T-helper 1 cell (primary cell): ENCODE measurements at places on chromosomes 2 and 18.

- DNase-seq = no peak
These were observed 150.6 kb downstream of the HRH4 start for GRCh38 chr18:24611075-24611474.

DNA sequence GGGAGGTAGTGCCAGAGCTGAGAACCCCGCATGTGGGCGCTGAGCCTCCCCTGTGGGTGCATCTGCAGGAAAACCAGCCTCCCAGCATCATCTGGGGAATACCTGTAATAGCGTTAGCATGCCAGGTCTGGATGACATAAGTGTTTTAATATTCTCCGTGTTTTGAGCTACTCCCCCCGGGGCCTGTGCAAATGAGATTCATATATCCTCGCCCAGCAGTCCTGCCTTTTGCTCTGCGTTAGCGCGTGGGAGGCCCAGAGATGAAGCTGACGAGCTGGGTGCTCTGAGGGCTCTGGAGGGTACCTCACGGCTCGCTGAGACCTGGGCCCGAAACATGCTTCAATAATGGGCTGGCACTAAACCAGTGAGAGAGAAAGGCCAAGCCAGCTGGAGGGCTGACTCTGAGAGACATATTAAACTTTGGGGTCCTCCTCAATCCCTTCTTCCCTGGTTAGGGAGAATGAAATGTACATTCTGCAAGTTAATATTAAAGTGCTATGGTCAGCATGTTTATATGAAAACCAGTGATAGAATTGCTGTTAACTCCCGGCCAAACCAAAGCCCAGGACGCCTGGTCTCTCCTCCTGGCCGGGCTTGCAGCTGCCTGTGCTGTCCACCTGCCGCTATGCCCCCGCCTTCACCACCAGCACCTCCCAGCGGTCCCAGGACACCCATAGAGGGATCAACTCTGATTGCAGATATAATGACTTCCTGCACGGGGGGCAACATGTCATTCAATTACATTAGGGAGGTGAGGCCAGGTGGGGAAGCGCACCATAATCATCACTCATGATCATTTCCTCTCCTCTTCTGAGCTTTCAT lies 77.0 kb downstream of the EDAR start:
- no peak for DNase-seq

GRCh38 chr2:176763130-176763529 lies 449.5 kb upstream of the HNRNPA3 start:
- no peak for DNase-seq

GRCh38 chr2:119436993-119437772 lies 5.5 kb downstream of the TMEM37 start:
- no peak for DNase-seq
